ENCODE measurements at places on chromosomes 4 and X.

GRCh38 chr4:185068837-185069236 is 50.5 kb downstream of the HELT start:
- no peak for DNase-seq

DNA sequence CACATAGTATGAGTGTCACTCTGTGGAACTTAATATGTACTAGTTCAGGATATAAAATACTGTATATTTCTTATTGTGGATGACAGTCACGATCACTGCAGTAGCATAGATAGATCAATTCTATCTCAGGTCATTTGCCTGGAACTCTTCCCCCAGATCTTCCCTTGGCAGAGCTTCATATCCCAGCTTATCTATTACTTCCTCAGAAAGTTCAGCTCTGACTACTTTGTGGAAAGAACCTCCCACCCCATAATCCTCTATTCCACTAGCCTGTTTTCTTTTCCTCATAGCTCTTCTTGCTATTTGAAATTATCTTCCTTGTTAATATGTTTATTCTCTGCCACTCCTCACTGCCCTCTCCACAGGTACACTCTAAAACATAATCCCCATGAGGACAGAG is 10.9 kb downstream of the FAM241A start:
- DNase-seq: no peak

DNA sequence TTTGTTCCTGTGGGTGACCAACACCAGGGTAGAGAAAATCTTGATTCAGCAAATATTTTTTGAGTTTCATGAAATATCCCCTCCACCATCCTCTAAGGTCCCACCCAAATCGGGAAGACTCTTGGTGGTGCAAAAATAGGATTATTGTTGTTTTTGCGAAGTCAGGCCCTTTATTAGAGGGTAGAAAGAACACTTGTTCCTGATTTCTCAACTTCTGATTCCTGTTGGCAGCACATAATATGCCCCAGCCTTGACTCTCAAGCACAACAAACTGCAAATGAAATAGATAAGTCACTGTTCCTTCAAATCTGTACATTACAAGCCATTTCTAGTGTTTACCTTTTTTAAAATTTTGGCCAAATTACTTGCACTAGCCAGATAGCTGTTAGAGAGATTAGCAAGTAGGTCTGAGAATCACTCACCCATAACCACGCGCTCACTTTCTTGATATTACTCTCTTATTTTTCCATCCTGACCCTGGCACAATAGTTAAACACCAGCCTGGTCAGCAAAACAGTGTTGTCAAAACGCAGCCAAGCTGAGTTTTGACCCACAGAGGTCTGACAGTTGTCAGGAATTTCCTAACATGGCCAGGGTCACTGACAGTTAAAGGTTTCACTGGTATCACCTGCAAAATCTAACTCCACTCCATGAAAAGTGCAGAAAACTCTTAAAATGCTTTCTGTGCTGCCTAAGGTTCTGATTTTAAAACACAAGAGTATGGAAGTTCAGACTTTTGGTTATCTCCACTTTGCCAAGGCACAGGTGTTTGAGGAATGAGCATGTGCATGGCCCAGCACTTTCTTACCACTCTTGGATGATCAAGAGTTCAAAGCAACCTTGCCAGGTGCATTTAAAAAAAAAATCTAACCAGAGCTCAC is 69.8 kb downstream of the RBM47 start:
- no peak for DNase-seq

DNA sequence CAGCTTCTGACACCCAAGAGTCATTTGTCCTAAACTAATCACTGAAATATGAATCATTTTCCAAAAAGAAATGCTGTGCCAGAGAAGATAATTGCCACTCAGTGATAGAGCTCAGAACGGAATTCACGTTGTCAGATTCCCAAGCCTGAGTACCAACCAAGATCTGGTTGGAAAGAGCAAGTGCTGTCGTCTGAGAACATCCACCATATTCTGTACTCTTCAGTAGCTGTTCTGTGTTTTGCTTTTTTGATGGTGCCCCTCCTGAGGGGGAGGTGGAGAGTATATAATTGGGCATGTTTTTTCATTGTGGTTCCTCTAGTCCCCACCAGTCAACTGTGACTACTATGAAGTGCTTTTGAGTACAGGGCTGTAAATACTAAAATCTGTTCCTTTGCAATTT is 13.2 kb downstream of the RUFY3 start:
- no peak for DNase-seq

DNA sequence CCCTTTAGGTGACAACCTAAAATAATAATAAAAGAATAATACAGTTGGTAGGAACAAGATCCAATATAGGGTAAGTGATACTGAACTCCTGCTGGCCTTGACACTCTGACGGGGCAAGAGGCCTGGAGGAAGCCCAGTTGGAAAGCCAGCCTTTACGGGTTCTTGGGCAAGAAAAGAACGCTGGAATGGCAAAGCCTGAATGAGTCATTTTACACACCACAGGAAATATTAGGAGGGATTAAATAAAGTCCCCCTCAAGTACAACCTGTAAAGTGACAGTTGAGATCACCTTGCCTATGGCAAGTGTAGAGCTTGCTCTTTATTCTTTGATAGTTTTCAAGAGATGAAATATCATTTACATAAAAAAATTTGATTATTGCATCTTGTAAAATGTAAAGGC is 244.5 kb upstream of the TLL1 start:
- no peak for DNase-seq

DNA sequence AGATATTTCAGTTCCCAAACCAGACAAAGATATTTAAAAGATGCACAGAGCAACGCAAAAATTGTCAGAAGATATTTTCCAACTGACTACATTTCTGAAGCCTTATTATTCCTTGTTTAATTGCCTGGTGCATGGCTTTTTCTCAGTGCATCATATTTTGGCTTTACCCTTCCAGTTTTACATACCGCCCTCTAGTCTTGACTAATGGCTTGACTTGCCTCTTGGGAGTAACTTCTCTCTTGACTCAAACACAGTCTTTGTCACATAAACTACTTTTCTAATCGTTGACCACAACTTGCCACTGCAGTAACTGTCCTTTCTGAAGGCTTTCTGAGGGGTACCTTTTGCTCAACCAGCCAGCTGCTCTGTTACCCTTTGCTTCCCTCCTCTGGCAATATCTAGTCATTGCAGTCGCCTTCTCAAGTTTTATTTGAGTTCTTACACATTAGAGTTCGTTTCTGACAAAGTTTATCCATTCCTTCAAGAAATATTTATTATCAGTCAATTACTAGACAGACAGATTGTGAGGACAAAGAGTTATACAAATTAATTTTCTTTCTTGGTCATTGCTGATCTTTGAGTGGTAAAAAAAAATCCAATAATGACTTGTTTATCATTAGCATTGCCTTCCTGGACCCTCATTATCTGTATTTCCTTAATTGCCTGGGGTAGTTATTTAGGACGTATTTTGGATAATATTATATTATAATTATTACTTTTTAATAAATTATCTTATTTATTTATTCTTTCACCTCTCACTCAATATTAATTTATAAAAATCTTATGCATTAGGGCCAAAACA is 506.9 kb upstream of the PCDH10 start:
- DNase-seq: peak; percentile 26

DNA sequence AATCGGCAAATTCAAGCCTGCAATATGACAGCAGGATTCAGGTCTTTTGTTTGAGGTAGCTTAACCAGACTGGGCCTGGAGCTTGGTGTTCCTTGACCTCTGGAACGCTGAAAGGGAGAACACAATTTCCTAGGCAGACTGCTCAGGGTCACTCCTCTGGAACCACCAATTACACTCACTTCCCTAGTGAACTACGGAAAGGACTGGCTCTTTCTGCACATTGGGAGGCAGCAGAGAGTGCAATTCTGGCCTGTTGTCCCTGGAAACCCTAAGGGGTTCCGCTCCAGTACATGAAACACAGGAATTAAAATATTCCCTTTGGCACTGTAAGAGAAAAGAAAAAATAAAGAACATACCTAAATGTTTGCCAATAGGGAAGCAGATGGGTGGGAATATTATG is 58.6 kb downstream of the GPC3 start:
- DNase-seq: no peak
